ENCODE measurements at places on chromosomes 6 and 20.

GRCh38 chr6:125550892-125551291, 198.5 kb upstream of the HEY2 start:
- DNase-seq: no peak

- no peak for DNase-seq
These were observed 115.3 kb downstream of the COL12A1 start for GRCh38 chr6:75090576-75090975.

- no peak for DNase-seq
These were observed 77.6 kb downstream of the RNF182 start for GRCh38 chr6:14002176-14002947.

DNA sequence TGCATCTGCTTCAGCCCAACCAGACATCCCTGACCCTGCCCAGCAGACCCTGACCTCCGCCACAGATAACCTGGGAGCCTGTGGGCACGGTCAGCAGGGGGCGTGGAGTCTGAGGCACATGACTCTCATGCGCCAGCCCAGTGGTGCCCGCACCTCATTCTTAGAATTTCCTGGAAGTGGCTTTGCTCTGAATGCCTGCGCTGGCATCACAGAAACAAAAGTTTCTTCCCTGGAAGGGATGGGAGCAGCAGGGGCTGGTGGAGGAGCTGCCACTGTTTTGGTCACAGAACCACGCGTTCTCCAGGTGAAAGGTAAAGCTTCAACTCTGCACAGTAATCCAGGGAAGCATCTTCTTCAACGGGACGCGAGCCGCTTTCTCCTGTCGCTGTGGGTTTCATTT, 67.9 kb upstream of the DUSP22 start:
- no peak for DNase-seq

DNA sequence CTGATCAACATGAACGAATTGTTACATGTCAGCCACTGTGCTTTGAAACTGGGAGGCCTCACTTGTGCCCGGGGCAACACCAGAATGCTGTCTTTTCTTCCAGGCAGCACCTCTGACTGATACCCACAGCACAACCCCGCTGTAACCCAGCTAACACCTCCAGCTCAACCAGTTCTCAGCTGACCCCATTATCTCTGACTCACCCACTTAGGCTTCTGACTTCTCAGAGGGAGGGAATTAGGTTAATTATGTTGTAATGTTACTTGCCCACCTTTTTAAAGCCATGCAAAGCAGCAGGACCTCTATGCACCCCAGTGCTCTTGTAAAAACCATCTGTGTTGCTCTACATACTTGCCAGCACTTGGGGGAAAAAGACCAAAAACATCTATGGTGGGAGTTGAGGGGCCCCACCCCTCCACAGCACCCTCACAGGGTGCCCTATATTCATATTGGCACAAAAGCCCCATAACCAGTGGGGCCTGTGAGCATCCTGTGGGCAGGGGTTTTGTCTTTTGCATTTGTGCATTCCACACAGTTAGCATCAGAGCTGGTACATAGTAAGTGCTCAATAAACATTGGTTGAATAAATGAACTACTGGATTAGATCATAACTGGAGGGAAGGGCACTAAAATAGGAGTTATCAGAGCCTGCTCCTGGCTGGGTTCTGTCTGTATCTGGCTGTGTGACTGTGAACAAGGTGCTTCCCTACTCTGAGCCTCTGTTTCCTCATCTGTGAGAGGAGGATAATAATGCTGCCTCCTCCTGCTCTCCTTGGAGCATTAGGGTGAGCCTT, 22.3 kb downstream of the BNIP5 start:
- no peak for DNase-seq

- DNase-seq: no peak
These were observed 3.4 kb upstream of the SRC start for GRCh38 chr20:37342231-37343177.

DNA sequence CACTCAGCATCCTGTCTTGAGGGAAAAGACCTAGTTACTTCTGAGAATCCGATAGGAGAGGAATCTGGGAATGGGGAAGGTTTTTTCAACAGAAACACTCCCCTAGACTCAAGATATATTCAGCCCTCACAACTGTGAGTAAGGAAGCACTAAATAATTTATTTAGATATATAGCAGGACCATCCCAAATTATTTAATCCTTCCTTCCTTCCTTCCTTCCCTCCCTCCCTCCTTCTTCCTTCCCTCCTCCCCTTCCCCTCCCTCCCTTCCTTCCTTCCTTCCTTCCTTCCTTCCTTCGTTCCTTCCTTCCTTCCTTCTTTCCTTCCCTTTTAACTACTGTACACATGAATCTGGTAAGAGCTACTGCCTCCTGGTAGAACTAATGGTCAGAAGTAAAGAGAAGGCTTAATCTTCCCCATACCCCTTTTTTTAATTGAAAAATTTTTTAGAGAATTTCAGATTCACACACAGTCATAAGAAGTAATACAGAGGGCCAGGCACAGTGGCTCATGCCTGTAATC, 10.1 kb downstream of the SLC24A3 start:
- DNase-seq: no peak

DNA sequence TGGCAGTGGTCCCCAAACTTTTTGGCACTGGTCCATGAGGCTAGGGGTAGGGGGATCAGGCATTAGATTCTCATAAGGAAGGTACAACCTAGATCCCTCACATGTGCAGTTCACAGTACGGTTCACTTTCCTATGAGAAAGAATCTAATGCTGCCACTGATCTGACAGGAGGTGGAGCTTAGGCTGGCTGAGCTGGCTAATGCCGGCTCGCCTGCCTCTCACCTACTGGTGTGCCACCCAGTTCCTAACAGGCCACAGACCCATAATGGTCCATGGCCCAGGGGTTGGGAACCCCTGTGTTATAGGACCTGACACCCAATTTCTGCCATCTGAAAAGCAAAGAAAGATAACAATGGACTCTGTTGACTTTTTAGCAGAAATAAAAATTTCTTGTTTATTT, 199.6 kb downstream of the GMPR start:
- no peak for DNase-seq

- DNase-seq: no peak
These were observed 33.9 kb downstream of the FOXO3 start for GRCh38 chr6:108594640-108595039.

DNA sequence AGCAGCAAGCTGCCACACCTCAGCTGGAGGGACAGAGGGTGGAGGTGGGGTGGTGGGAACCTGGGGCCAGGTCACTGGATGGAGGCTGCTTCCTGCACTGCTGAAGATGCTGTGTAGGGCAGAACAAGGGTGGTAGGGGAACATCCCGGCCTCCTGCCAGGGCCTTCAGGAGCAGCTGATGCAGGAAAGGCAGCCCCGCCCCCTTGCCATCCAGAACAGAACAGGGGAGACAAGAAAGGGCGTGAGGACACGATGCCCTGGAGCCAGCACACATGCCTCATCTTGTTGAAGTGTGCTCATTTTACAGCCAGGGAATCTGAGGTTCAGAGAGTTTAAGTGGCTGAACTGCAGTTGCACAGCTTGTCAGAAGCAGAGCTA, 43.1 kb upstream of the PHACTR3 start:
- DNase-seq: no peak

- no peak for DNase-seq
These were observed 20.1 kb downstream of the RNF24 start for GRCh38 chr20:3995067-3995748.

- DNase-seq: no peak
These were observed 3.2 kb upstream of the EEF1A2 start for GRCh38 chr20:63501818-63502670.

- peak; percentile 11 for DNase-seq
These were observed 117.6 kb downstream of the JPH2 start for GRCh38 chr20:44069203-44070011.

- no peak for DNase-seq
These were observed 64.5 kb upstream of the SNX9 start for GRCh38 chr6:157758516-157759023.

DNA sequence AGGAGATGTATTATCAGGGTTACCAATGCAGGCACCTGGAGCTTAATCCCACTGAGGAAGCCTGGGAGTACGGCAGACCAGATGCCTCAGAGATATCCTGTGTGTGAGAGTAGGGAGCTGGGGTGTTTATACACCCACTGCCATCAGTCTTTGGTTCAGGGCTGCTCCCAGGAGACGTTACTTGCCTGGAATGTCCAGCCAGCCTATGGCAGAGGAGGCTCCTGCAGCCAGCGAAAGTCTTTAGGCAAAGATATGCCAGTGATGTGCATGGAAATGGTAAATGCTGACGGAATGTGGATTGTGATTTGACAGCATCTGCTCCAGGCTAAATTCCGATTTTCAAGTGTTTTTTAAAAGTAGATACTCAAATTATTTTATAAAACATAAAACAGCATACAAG, 282.0 kb downstream of the BTBD3 start:
- no peak for DNase-seq

GRCh38 chr6:126176282-126176681, 163.6 kb upstream of the CENPW start:
- no peak for DNase-seq

DNA sequence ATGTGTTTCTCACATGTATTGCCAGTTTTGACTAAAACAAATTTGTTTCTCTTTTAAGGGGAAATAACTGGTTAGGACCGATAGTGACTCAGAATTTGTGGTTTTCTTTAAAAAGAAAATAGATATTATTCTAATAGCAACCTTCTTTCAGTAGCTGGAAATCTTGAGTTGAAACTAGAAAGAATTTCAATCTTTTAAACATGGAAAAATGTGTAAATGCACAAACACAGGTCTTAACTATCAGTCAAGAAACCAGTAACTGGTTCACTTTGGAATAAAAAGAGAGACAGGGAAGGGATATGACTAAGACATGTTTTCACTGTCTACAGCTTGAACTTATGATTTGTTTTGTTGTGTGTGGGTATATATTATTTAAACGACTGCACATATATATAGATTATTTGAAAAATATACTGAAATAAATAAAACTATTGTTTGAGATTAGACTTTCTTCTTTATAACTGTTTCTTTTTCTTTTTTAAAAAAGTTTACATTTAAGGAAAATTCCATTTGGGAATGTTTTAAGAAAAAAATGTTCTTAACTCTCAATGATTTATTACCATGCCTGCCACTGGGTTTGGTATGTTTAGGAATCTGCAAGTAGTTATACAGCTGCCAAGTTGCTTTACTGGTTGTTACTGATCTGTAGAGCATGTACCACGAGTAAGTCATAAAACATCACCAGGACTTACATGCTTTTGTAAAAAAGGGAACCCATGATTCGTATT, 753.3 kb upstream of the MARCKS start:
- DNase-seq: no peak

- DNase-seq: no peak
These were observed 47.9 kb upstream of the ISM1 start for GRCh38 chr20:13173201-13173600.

DNA sequence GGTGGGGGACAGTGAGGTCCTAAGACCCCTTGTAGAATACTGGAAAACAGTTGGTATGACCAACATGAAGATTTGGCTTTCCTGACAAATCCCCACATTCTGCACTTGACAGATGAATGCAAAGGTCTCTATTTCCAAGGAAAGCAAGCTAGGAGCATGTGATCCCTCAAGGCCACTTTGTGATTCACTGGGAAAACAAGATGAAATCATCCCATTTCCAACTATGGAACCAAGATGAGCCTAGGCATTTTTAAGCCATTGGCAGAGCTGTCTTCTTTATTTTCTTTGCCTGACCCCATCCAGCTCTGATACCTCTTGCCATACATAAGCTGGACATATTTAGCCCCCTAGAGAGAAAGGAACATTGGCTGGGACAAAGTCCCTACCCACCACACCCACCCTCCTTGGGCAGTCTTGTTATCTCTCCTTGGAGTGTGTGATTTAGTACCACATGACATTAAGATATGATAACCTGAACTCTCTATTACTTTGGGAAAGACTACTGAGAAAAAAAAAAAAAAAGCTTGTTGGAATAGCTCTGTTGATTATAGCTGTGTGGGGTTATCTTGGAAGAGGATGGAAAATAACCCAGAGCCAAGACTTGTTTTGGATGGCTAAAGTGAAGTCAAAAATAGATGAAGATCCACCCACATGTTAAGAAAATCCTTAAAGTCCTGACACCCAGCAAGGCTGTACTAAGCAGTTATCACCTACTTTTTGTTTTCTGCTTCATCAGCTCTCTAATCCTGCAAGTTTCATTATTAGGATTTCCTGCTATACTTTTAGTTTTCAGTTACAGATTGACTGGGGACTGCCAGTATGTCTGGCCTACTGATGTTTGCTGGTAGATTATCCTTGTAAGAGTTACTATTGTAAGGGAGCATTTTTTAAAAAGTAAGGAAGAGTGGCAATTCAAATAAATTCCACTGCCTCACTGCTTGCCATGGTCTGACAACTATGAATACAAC, 90.1 kb upstream of the PREP start:
- DNase-seq: no peak

- DNase-seq: no peak
These were observed 91.3 kb downstream of the PDE10A start for GRCh38 chr6:165571721-165572132.

DNA sequence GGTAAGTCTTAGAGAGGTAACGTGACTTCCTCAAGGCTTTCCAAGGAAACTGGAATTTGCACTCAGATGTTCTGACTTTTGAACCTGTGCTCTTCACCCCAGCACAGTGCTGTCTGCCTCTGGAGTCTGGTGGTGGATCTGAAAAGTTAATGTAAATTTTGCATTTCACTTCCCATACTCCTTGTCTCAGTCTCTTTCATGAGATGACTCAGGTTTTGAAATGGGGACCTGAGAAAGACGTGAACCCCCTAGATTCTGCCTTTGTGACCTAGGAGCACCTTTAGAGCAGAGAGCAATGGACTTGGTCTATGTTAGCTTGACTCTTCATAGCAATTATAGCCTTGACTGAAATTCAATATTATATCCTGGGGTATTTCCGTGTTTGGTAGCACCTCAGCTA, 223.0 kb downstream of the QKI start:
- DNase-seq: no peak

- peak; percentile 83 for DNase-seq
These were observed 7.9 kb upstream of the CDSN start for GRCh38 chr6:31128093-31128676.

GRCh38 chr6:22025468-22026163, 271.2 kb downstream of the PRL start:
- DNase-seq: no peak

GRCh38 chr6:47371870-47372255, 62.2 kb upstream of the TNFRSF21 start:
- DNase-seq: no peak

- DNase-seq: no peak
These were observed 231.5 kb downstream of the C6orf118 start for GRCh38 chr6:165077876-165078275.

GRCh38 chr6:20669571-20670314, 135.5 kb downstream of the CDKAL1 start:
- DNase-seq: no peak

DNA sequence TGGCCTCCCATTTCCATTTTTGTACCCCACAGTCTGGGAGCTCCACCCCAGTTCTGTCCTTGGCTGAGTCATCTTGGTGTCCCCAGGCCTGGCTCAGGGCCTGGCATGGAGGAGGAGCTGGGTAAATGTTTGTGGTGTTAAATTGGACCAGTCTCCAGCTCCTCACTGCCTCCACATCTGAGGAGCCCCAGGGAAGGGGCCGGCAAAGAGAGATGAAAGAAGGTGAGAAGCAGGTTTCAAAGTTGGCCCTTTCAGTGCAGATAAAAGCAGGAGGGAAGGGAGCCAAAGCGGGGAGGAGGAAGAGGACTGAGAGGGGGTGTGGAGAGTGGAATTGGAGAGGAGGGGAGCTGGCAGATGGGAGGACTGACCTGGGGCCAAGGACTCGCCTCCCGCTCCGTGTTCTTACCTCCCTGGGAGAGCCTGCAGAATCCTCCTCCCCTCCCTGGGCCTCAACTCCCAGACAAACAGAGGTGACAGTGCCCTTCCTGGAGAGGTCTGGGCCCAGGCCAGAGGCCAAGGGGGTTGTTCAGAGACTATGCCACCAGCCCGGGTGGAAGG, 89.0 kb downstream of the CD40 start:
- no peak for DNase-seq

Measured in memory B cell (primary cell).